ENCODE measurements at places on chromosomes 4 and X.

DNA sequence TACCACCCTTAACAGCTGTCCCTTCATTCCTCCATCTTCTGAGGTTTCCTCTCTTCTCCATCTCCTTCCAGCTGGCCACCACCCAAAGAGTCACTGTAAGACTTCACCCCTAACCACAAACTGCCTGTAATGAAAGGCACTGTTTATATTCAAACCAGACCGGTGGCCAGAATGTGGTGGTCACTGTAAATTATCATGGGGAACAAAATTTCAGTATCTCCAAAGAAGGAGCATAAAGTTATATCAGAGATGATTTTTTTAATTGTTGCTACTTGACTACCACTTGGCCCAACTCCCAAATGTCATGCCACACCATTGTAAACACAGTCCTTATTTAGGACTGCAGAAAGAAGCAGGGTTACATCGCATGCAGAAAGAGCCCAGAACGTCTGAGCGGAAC is 44.8 kb downstream of the SMARCA1 start:
- DNase-seq = no peak

DNA sequence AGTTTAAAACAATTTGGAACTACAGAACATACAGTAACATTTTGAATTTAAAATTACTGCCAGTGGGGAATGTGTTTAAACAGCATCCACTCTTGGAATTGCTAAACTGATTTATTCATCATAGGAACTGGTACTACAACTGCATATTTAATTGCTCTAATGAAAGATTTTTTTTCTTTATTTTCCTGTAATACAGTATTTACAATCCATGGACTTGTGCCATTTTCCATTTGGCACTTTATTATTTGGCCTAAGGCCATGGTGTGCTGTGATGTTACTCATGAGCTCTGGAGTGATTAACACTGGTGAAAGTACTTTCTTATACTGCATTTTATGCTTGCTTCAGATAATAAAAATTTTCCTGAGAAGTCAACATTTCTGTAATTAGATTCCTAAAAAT is 69.7 kb upstream of the NUDT6 start:
- DNase-seq = no peak

- no peak for DNase-seq
These were observed 50.1 kb downstream of the MEPE start for GRCh38 chr4:87882861-87883260.

GRCh38 chr4:112253382-112254000 is 21.9 kb downstream of the AP1AR start:
- peak; percentile 40 for DNase-seq

- DNase-seq = no peak
These were observed 159.8 kb downstream of the FAM13A start for GRCh38 chr4:88897180-88897579.

GRCh38 chrX:72115380-72115779 is 16.3 kb downstream of the RTL5 start:
- no peak for DNase-seq

DNA sequence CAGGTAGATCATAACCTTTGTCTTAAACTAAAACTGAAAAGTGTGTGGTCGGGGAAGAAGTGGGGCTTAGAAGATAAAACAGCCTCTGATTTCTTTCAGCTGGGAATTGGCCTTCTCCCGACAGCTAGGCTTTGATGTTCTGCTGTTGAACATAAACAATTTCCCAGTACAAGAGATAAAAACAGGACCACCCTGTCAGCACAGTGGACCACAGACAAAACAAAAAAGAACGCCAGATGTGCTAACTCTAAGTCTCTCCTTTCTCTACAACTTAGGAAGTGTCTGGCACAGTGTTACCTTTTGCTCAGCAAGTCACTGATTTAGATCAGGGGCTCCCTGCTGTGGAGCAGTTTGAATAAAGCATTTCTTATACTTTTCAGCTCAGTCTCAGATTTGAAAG is 87.5 kb upstream of the UXT start:
- DNase-seq = no peak

- DNase-seq = no peak
These were observed 595.7 kb upstream of the EPHA5 start for GRCh38 chr4:66266035-66266434.

- DNase-seq = peak; percentile 60
These were observed 644.2 kb downstream of the FSTL5 start for GRCh38 chr4:161519611-161520010.

- peak; percentile 85 for DNase-seq
These were observed 93.7 kb downstream of the MXRA5 start for GRCh38 chrX:3252744-3253143.

GRCh38 chr4:99084595-99084994 is 4.0 kb downstream of the ADH5 start:
- no peak for DNase-seq

- no peak for DNase-seq
These were observed 27.1 kb upstream of the TAPT1 start for GRCh38 chr4:16253127-16253960.

DNA sequence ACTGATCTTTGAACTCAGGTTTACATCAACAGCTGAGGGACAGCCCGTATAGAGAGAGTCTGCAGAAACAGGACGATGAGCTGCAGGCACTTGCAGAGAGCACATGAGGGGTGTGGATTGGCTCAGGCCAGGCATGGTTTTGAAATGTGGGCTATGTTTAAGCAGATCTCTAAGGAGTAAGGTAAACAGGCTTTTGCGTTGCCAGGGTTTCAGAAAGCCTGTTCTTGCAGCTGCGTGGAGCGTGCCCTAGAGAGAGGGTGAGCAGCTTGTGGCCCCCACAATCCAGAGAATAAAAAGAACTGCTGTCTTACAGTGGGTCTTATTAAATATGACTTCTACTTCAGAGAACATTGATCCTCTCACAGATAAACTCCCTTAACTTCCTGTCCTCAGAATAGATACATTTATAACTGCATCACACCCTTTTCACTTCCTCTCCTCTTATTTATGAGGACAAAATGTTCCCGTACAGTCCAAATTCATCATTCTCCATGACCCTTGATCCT is 64.1 kb downstream of the TMA16 start:
- peak; percentile 35 for DNase-seq

DNA sequence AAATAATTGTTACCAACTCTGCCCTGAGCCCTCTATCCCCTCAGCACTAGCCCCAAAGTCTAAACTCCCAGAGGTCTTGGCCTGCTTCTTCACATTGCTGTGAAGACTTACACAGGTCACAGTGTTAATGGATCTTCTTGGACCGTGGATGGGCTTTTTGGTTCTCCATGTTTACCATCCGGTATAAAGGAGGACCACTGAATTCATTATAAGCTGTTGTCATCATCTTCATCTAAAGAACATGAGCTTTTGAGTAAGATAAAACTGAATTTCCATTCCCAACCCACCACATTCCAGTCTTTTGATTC is 8.5 kb downstream of the NUDT11 start:
- no peak for DNase-seq
